ENCODE measurements at places on chromosomes 1 and 21.

- DNase-seq, result peak; percentile 70
Observed at GRCh38 chr1:187051618-187052232, 223.0 kb downstream of the PLA2G4A start.

DNA sequence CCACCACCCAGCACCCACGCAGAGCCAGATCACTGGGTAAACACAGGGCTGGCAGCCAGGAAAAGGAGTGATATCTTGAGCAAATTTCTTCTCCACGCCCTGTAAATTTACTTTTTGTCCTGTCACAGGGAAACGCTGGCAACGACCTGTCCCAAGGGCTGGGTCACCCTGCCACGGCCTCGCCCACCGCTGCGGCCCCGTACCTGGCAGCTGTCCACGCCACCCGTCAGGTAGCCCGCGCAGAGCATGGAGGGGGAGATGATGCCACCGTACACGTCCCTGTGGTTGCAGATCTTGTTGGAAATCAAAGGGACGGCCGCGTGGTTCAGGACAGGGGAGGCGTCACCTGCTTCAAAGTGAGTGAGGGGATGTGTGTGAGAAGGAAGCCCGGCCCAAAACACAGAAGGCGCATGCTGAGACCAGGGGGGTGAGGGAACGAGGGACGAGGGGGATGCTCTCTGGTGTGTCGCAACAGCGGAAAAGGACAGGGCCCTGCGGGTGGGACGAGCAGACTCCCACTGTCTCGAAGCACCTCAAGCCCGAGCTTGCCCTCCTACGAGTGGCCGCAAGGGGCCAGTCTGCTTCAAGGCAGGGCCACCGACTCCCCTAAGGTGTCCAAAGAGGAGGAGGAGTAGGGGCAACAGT, 10.1 kb upstream of the TFF1 start:
- no peak for DNase-seq

GRCh38 chr1:150225546-150225945, 10.4 kb downstream of the ANP32E start:
- no peak for DNase-seq

GRCh38 chr1:184393962-184394361, 7.1 kb downstream of the C1orf21 start:
- DNase-seq, result no peak

DNA sequence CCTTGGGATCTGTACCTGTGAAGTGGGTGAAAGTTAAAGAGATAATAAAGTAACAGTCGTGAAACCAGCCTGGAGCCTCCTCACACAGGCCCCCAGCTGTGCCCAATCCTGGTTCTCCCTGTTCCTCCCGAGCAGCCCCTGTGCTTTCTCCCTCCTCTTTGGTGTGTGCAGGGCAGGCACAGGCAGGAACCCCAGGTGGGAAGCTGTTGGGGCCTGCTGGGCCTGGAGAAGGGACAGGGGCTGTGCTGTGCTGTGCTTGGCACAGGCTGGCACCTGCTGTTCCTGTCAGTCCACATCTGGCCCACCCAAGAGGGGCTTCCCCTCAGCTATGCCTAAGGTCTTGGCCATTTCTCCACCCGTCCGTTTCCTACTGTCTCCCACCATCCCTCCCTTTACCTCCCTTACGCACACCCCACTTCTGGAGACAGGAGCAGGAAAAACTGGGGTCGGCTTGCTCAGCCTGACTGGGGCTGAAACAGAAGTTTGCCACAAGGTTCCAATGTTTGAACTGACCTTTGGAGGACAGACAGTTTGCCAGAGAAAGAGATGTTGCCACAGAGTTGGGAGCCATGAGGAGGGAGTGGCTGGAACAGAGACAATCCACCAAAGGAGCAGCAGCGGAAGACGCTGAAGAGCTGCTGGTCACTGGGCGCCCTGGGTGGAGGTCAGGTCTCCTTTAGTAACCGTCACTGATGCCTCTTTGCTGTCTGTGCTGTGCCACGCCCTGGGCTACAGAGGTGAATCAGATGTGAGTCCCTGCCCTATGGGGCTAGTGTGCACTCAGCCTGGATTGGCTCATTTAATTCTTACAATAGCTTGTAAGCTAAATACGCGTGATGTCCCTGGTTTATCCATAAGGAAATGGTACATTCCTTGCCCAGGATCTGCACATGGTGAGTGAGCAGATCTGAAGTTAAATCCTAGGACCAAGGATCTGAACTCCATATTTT, 18.8 kb upstream of the ARTN start:
- DNase-seq, result no peak

DNA sequence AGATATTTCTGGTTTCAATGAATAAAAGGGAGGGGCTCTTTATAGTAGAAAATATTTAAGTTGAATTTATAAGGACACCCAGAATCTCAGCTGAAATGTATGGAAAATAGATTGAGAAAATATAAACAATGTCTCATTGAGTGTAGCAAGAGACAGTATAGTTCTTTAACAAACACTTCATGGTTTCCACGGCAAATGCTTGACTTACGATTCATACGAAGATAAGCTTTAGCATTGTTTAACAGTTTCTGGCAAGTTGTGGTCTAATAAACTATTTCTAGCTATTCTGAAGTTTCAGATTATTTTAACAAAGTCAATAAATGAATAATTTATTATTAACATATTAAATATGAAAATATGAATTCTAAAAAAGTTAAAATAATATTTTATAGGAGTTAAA, 1419.4 kb downstream of the KCNT2 start:
- DNase-seq, result no peak
